ENCODE measurements at places on chromosomes 5 and 9.

DNA sequence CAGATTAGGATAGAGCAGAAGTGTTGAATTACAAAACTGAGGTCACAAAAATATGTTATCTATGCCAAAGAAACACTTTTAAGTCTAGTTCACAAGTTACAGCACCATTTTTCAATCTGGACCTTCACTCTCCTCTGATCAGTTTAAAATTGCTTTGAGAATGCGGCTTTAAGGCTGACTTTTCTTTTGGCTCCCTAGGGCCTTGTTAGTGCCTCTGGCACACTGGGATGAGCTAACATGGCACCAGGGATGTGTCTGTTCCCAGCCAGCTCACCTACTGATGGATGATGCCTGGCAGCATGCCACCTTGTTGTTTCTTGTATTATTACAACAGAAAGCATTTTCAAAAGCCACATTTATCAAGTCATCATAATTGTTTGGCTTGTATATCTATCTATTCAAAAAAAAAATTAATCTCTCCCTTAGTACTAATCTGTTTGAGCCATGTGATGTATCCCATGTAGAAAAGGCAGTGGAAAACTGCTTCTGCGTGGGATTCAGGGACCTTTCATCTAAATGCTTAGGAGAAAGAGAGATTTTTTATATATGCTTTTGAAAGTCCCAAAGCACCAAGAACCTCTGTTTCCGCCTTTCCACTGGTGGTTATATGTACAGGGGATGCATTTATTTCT is 46.6 kb downstream of the ADAMTSL1 start:
- DNase-seq = no peak

DNA sequence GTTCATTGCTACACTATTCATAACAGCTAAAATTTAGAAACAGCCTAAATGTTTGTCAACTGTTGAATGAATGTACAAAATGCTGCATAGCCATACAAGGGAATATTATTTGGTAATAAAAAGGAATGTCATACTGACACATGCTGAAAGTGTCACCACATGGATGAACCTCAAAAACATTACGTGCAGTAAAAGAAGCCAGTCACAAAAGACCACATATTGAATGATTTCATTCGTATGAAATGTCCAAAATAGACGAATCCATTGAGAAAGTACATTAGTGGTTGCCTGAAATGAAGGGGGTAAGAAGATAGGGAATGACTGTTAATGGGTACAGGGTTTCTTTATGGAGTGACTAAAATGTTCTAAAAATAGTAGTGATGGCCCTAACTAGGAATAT is 11.6 kb upstream of the ECM2 start:
- DNase-seq = no peak

DNA sequence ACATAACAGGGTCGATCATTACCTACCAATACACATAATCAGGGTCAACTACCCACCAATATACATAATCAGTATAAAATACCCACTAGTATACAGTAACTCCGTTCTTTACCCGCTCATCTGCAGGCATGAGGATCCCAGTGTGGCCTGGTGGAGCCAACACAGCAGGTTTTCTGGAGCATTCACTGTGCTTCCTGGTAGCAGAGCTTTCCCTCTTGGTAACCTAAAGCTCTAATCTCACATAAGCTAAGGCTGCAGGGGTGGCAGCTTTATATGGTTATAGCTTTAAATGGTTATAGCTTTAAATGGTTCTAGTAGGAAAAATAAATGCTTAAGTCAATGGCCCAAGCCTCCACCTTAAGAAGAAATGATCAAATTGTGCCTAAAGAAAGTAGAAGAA is 11.9 kb downstream of the LCN1 start:
- no peak for DNase-seq

- no peak for DNase-seq
Observed at GRCh38 chr9:110126986-110127864, 80.7 kb downstream of the C9orf152 start.

DNA sequence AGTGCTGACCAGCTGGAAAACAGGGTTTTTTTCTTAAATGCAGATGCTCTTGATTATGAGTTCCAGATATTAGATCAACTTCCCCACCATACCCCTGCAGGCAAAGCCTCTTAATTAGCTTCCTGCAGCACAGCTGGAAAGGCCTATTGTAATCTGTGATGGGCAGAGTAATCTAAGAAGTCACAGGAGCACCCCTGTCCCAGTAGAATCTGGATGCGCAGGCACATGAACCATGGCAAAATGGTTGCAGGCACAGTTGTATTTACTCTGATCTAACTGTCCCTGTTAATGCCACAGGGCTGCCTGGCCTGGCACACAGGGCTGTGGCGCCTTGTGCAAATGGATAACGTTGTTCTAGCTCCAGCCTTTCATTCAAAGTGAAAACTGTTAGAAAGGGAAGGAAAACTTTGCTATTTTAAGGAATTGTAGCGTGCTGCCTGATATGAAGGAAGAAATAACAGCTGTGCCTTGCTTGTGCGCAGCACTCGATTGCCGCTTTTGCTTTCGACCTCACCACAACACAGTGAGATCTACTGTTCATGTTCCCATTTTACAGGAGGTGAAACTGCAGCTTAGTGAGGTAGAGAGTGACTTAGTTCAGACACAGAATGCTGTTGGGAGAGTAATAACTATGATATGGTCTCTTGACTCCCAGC is 2.3 kb downstream of the TGFBI start:
- no peak for DNase-seq

- no peak for DNase-seq
Observed at GRCh38 chr9:92480986-92481633, 1.2 kb downstream of the ASPN start.

GRCh38 chr9:131503626-131504465 is 1.1 kb downstream of the POMT1 start:
- peak; percentile 51 for DNase-seq

DNA sequence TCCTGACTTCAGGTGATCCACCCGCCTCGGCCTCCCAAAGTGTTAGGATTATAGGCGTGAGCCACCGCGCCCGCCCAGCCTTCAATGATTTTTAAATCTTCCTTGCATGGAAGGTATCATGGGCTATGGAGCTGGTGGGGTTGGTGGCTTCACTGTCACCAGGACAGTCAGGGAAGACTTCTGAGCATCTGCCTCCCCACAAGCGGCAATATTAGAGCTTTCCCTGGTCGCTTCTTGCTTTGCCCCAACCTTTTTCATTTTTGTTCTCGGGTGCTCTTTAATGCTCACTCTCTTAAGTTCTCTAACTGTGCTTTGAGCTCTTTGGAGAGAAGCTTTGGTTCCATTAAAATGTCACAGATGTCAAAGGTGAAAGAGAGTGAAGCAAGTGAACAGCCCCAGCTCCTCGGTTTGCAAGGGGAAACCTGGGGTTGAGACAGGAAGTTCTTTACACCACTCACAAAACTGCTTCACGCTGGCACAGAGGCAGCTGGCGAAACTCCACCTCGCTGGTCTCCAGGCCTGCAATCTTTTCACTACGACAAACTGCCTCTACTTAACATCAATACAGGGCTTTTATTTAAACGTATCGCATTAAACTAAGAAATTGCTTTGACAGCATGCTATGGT is 142.5 kb upstream of the RETREG1 start:
- DNase-seq = no peak

DNA sequence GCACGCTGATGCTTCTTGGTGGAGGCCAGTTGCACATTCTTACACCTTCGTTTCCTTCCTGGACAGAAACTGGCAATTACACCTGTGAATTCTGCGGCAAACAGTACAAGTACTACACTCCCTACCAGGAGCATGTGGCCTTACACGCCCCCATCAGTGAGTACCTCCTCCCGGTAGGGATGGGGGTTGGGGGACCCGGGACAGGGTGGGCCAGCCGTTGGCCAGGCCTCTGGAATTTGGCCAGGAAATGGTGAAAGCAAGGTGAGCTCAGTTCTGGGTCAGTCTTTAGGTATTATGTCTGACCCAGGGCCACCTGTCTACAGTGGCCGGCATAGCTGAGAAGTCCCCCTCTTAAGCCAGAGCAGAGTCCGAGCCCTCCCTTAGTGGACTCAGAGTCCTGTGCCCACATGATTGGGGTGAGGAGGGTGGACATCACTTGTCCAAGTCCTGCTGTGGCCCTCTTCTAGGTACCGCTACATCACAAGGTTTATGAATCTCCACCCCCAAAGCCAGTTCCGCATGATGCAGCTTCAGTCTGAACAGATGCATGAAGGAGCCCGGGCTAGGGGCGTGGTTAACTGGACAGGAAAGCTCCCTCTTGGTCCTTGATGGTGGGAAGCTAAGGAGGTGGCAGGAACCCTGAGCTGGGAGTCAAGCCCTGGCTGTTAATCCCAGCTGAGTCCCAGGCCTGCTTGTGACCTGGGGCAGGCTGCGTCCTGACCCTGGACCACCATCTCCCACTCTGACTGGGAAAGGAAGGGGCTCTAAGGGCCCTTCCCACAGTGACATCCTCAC is 61.3 kb downstream of the AMBP start:
- no peak for DNase-seq

Data from GM12892 (cell line).